Sigmoid colon (tissue), 7 donors: ENCODE measurements at places on chromosomes 7 and 10. TPM values are rescaled to one million over a fixed set of nuclear protein-coding genes. Genes with fewer than 3 reads are reported as not detected.

The TUBB8 gene
- not detected for total RNA-seq

The DDIT4 gene
- 202 TPM for total RNA-seq

The CDC14C gene
- total RNA-seq, result not detected

The VAX1 gene
- not detected for total RNA-seq

The STEAP1B gene
- 2.1 TPM for total RNA-seq

The PALD1 gene
- 33.8 TPM for total RNA-seq

The THNSL1 gene
- 1.9 TPM for total RNA-seq

The ANKRD61 gene
- not detected for total RNA-seq

The CAMK2B gene
- 3.2 TPM for total RNA-seq

The CYP2C9 gene
- total RNA-seq, result not detected

The MRLN gene
- not detected for total RNA-seq

The A1CF gene
- 1.7 TPM for total RNA-seq

The GRID1 gene
- 4.7 TPM for total RNA-seq

The SRGN gene
- 93.1 TPM for total RNA-seq

The SUGCT gene
- total RNA-seq, result 14.0 TPM

The SLC18A2 gene
- total RNA-seq, result 0.99 TPM

The STK17A gene
- total RNA-seq, result 22.3 TPM

The TMEM196 gene
- 0.16 TPM for total RNA-seq

The HMX3 gene
- total RNA-seq, result not detected

The ATP6V0A4 gene
- not detected for total RNA-seq

The LRRC4 gene
- total RNA-seq, result 0.82 TPM

The SLC29A3 gene
- total RNA-seq, result 6.2 TPM

The EPO gene
- total RNA-seq, result not detected

The VKORC1L1 gene
- 20.3 TPM for total RNA-seq

The MSMB gene
- not detected for total RNA-seq

The CYP3A5 gene
- 4.6 TPM for total RNA-seq

The CFTR gene
- 1.1 TPM for total RNA-seq

The GJD4 gene
- not detected for total RNA-seq

The APBB1IP gene
- 4.2 TPM for total RNA-seq

The SEMA3A gene
- 59.6 TPM for total RNA-seq

The CALML5 gene
- not detected for total RNA-seq

The STAG3 gene
- not detected for total RNA-seq

The NAT16 gene
- not detected for total RNA-seq

The NME8 gene
- total RNA-seq, result not detected

The TET1 gene
- 6.4 TPM for total RNA-seq

The CLDN4 gene
- not detected for total RNA-seq

The DNAJC12 gene
- 10.7 TPM for total RNA-seq

The PIP gene
- total RNA-seq, result not detected

The SLC26A5 gene
- 0.54 TPM for total RNA-seq

The GIMAP8 gene
- total RNA-seq, result 5.3 TPM
